Dermis microvascular lymphatic vessel endothelial cell (primary cell): ENCODE measurements at places on chromosomes 12 and 14. TPM values are rescaled to one million over a fixed set of nuclear protein-coding genes. Genes with fewer than 3 reads are reported as not detected.

- no peak for DNase-seq
Measured at GRCh38 chr14:93462479-93462878, 31.7 kb downstream of the UNC79 start.

The CIROP gene
- total RNA-seq, result not detected in 2 replicates

DNA sequence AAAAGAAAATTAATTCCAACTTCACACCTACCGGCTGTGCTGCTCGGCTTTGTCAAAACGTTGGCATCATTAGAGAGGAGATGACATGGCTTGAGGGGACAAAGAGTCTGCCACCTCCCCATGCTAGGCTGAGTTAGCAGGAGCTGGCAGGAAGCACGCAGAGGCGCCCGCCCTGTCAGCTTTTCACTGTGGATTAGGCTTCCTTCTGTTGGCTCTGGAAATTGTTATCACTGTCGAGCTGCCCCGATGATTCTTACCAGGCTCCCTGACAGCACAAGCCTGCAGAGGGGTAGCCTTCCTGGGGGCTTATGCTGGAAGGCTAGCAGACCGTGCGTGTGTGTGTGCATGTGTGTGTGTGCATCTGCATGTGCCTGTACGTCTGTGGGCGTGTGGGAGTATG lies 490.9 kb upstream of the TBX3 start:
- DNase-seq, result no peak

The KLRK1 gene
- not detected in 2 replicates for total RNA-seq

- no peak for DNase-seq
Measured at GRCh38 chr12:89390802-89391673, 38.7 kb upstream of the DUSP6 start.
